ENCODE measurements at places on chromosomes 16 and 17. TPM values are rescaled to one million over a fixed set of nuclear protein-coding genes. Genes with fewer than 3 reads are reported as not detected.

DNA sequence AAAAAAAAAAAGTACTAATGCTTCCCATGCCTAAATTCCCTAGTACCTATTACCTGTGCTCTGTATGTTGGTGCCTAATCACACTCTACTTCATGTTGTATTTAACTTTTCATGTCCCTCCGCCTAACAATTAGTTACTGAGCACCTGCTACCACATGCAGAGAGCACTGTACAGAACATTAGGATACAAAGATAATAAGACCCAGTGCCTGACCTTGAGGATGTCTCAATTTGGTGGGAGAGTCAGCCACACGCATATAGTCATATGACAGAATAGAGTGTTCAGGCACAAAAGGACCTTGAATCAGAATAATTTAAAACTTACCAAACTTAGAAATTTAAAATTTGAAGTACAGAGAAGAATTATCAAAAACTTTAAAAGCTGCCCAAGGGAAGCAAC lies 42.1 kb downstream of the USP31 start:
- no peak for DNase-seq

The NUDT7 gene
- total RNA-seq: not detected

The TBC1D3K gene
- not detected for total RNA-seq

DNA sequence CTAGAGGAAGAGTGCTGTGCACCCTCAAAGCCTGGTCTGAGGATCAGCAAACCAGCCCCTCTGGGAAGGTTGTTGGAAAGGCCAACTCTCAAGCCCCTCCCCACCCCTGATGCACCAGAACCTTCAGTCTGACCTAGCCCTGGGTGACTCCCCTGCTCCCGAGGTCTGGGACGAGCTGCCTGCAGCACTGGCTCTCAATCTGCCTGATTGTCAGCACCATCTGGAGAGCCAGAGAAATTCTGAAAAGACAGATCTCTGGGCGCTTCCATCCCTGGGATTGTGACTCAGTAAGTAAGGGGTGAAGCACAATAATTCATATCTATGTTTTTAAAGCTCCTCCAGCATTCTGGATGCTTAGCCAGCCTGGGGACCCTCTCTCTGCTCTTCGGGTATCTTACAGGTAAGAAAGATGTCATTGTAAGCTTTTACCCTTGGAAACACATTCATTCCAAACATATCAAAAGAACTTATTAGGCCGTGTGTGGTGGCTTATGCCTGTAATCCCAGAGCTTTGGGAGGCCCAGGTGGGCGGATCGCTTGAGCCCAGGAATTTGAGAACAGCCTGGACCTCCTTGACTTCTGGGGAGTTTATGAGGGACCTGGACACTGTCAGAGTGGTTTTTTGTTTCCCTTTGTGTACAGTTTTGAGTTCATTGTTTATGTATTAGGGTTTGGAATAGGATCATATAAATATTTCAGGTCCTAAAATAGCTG lies 147.5 kb downstream of the KCNJ12 start:
- DNase-seq: no peak

The CUEDC1 gene
- total RNA-seq: 31.6 TPM

Measured in PC-3 (cell line).